ENCODE measurements at places on chromosomes 11 and 22.

DNA sequence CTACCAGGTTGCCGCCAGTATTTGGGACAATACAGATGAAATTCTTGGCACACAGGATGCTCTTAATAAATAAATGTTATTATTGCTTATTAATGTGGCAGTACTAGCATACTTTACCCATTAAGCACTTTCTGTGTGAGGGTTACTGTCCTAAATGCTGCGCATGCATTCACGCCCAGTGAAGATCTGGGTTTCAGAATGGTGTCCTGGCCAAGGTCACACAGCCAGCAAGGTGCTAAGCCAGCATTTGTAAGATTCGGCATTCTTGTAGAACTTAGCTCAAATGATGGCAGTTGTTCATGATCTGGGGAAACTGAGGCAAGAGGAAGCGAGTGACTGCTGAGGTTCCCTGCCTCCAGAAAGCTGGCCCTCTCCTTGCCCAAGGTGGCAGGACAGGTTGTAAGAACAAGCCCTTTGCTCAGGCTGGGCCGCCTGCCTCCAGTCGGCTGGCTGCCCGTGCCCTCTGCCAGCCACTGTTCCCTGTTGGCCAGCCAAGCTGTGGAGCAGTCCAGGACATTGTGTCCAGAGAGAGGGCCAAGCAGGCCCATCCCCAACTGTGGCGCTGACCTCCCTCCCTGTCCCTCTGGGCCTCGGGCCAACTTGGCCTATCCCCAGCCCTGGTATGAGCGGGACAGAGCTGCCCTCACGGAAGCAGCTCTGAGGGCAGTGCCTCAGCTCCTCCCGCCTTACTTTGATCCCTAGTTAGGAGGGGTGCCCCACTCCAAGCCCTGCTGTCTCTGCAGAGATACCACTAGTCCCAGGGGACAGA lies 28.8 kb downstream of the TOB2 start:
- no peak for DNase-seq

- DNase-seq: no peak
Measured at GRCh38 chr11:128305588-128305987, 281.8 kb downstream of the ETS1 start.

DNA sequence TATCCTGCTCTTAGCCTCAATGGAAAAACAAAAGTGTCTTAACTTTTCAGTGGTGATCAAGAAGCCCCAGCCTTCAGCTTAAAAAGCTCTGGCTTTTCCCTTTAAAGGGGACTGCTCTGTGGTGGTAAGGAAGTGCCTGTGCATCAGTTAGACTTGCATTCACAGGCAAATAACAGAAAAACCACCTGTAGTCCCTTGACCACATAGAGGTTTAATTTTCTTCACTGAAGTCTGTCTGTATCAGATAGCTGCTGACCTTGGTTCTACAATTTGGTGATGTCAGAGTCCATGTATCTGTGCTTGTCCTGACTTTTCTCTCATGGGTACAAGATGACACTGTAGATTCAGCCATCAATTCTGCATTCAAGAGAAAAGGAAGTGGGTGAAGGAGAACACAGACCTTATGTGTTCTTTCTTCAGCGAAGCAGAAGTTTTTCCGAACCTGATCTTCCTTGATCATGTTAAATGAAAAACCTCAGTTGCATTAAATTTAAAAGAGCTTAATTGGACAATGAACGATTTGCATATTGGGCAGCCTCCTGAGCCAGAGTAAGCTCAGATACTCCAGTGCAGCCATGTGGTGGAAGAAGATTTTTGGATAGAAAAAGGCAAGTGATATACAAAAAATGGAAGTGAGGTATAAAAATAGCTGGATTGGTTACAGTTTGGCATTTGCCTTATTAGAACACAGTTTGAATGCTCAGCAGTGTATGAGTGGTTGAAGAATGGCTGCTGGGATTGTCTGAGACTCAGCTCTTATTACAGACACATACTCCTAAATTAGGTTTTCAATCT lies 43.2 kb upstream of the RDX start:
- no peak for DNase-seq

GRCh38 chr11:72354356-72355115 lies 79.8 kb downstream of the CLPB start:
- DNase-seq: no peak

DNA sequence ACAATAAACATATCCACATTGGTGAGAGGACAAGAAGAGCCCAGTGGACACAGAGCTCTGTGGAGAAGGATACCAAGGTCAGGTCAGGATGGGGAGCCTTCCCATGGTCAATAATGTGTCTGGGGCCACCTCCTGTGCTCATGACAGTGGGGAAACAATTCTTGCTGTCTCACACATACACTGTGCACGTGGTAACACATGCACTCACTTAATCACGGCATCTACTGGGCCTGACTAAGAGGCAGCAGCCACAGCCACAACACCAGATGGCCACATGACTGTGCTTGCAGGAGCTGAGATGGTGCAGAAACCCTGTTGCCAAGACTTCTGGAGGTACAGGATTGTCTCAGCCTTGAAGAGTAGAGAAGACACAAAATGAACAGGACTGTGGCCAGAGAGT lies 28.6 kb downstream of the C22orf42 start:
- DNase-seq: no peak

DNA sequence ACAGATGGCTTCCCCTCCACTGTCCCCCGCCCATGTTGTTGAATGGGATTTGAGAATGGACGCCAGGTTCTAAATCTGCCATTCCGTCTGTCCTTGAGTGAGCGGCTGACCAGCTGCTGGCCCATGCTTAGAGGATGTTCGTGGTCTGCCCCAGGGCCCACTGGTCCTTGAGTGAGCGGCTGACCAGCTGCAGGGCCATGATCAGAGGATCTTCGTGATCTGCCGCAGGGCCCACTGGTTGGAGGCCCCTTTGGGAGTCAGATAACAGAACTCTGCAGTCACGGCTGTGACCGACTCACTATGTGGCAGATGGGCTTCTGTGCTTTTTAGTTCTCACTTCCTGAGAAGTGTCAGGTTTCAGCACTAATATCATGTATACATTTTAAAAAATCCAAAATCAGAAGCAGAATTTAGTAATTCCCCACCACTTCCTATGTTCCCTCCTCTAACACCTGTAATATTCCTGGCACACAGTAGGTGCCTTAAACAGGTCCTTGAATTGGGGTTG lies 54.1 kb downstream of the MICAL3 start:
- no peak for DNase-seq

DNA sequence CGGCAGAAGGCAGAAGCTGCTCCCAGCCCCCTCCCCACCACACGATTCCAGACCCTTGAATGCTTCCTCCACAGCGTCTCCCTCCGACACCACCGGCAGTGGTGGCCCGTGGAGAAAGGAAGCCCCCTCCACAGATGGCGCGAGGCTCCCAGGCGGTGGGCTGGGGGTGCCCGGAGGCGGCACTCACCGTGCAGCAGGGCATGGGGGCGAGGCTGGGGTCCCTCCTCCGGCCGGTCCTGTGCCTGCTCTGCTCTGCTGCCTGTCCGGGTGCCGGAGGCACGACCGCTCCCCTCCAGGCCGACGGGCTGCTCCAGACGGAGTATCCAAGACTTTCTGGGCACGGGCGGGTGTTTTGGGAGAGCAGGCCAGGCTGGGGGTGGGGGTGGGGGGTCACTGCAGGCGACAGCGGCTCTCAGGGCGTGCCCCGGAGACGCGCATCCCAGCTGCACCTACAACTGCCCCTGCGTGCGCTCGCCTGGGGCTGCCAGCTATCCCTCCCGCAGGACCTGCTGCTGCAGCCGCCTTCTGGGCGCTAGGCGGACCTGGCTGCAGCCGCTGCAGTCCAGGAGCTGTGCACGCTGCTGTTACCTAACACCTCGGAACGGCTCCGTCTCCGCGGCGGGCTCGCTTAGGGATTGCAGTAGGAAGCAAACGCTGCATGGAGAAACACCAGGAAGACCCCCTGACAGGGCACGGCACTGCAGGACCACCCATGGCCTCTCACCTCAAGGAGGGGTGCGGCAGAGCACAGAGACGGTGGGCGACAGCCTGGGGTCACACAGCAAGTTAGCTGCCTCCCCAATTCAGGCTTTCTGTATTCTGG lies 15.2 kb downstream of the MRGPRG start:
- no peak for DNase-seq

DNA sequence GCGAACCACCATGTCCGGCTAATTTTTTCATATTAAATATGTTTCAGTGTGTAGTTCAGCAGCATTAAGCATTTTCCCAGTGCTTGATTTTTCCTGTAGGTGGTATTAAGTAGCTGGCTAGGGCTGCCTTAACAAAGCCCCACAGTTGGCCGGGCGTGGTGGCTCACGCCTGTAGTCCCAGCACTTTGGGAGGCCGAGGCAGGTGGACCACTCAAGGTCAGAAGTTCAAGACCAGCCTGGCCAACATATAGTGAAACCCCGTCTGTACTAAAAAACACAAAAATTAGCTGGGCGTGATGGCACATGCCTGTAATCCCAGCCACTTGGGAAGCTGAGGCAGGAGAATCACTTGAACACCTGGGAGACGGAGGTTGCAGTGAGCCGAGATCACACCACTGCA lies 33.5 kb upstream of the TOLLIP start:
- no peak for DNase-seq

Measured in GM10248 (cell line).